ENCODE measurements at places on chromosomes 16 and 17. TPM values are rescaled to one million over a fixed set of nuclear protein-coding genes. Genes with fewer than 3 reads are reported as not detected.

Gene CCL16
- 0.28 TPM for total RNA-seq

Gene KCNJ2
- total RNA-seq: 8.5 TPM

Gene CFAP52
- 7.5 TPM for total RNA-seq

DNA sequence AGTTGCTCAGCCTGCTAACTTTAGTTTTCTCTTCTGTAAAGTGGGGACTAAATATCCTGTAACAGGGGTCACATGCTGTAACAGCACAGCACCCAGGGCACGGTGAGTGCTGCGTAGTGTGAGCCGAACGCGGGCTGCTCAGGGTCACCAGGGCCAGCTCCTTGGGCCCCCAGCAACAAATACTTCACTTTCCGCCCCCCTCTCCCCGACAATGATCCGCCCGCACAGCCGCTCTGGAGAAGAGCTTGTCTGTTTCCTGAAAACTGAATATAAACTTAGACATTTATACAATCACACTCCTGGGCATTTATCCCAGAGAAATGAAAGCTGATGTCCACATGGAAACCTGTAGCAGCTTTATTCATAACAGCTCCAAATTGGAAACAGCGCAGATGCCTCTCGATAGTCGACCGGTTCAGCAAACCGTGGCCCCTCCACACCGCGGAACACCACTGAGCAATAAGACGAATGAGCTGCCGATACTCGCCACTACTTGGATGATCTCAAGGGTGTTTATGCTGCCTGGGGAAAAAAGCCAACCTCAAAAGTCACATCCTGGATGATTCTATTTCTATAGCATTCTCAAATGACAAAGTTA, 267.2 kb downstream of the PARN start:
- no peak for DNase-seq

DNA sequence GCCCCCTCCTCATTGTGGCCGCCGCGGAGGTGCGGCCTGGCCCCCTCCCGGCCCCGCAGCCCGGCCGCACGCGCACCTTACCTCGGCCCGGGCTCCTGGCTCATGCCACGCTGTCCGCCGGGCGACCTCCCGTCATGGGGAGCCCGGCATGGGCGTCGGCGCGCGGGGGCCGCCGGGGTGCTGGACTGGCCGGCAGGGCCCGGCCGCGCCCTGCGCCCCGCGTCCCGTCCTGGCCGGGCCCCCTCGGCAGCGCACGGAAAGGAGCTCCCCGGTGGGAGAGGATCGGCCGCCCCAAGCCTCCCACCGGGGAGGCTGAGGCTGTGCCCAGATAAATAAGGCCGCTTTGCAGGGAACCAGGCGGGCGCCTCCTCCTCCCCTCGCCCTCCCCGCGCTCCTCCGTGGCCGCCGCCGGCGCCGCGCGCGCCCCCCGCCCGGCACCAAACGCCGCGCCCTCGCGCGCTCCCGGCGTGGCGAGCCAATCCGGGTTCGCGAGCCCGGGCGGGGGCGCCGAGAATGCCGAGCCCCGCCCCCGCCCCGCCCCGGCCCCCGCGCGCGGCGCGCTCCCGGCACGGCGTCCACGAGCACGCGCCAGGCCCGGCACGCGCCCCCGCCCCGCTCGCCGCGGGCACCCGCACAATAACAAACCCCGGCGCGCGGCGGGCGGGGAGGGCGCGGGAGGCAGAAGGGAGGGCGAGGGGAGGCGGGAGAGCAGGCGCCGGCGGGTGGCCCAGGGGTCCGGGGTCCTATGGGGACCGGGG, at the start of gene FBXL16:
FBXL16 (minus strand) TSS at position 371 of the 758 bp plus-strand sequence. CDS start 8,396 bp downstream, outside the sequence.
- peak; percentile 74 for DNase-seq

DNA sequence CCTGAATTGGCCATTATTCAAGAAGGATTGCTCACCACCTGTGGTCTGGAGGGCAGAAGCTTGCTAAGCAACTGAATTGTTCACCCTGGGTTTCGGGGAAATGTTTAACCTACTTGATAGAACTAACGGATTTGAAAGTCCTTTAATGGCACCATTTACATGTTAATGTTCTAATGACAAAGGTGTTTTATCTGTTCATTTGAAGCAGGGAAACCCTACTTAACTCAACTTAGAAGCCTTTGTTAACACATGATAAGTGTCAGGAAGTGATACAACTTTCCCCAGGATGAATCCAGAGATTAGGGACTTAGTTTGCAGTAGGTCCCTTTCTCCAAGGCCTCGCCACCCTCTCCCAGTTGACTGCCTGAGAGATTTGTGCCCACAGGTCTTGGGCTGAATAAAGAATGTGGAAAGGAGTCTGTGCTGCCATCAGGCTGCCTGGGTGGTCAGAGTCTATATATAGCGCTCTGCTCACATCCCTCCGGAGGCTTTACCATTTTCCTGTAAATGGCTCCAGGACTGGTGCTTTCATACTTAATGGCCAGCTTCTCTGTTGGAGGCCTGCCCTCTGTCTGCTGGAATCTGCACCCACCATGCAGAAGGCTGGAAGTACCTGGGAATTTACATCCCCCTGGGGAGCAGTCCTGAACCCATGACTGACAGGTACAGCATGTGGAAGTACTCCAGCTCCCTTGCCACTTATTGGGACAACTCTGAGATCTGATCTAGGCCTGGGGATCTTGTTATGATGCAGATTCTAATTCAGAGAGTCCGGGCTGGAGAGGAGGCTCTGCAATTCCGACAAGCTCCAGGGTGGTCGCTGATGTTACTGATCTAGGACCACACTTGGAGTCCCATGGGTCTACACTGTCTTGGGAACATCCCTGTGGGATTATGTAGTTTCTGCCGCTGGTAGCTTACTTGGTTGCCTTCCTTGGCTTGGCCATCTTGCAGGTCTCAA, 99.9 kb downstream of the ASIC2 start:
- DNase-seq: no peak

GRCh38 chr16:30628628-30629540, 18.7 kb upstream of the ZNF689 start:
- peak; percentile 63 for DNase-seq

DNA sequence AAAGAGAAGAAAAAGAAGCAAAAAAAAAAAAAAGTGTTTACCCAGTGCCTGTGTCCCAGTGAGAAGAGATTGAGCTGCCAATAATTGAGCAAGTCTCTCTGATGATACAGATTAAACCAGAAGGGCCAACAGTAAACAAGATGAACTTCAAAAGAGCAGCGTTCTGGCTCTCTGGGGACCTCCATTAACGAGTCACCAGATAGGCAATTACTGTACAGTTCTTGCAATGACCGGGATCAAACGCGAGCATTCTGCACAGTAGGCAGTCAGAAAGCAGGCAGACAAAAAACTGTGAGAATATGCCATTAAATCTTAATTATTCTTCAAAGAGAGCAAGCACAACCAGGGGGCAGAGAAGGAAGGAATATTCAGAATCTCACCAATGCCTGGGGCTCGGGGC, 626.1 kb downstream of the TMEM114 start:
- DNase-seq: no peak

- DNase-seq: no peak
Measured at GRCh38 chr17:7260651-7261378, 1.5 kb downstream of the CLDN7 start.

DNA sequence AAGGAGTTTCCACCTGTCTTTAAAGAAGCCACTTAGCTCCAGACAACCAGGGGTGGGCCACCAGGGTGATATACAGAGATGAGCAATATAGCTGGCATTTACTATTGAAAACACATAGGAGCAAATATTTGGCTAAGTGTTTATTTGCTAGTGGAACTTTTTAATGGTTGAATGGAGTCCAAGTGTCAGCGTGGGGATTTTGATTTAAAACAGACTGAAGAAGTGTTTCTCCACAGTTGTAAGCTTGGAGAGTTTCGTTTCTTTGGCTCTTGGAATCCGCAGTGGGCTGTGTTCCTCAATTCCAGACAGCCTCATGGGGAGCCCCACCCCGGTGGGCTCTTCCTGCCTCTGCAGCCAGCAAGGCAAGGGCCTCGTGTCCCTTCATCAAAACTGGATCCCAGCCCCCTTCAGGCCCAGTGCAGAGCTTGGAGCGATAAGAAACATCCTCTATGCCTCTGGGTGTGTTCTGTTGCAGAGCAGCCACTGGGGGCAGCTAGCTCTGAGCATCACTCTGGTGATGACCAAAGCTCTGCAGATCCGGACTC, 36.1 kb downstream of the NOG start:
- DNase-seq: no peak

GRCh38 chr17:17767154-17767869, 69.5 kb downstream of the SREBF1 start:
- no peak for DNase-seq
